Type B pancreatic cell (in vitro differentiated cells): ENCODE measurements at places on chromosomes 7 and 10. TPM values are rescaled to one million over a fixed set of nuclear protein-coding genes. Genes with fewer than 3 reads are reported as not detected.
A peak's percentile ranks its signal among the peaks of the same experiment; 100 is the strongest.

DNA sequence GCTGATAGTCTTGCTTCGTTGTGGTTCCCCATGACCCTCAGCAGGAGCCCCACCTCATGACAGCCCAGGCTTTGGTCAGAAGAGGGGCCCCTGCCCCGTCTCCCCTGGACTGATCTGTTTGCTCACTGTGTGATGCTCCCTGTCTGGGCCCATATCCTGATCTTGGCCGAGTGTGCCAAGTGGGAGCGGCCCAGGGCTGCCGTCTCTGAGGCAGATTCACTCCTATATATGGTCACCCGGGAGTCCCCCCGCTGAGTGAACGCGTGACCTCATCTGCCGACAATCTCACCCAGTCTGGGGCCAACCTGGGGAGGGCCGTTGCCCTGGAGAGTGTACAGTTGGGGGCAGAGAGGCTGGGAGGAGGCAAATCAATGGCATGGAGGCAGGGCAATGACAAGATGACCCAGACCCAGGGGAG lies 34.5 kb downstream of the PPIF start:
- peak; percentile 71 for DNase-seq
- H3K27ac ChIP-seq, result no peak overlapping the region
- no peaks in the 10 kb centered on the region for H3K36me3 ChIP-seq

- DNase-seq, result no peak
- peak overlapping the region; percentile 59 for H3K4me3 ChIP-seq
- peak overlapping the region; percentile 75 for H3K27ac ChIP-seq
- no peaks in the 10 kb centered on the region for H3K27me3 ChIP-seq
Observed at GRCh38 chr7:134920026-134920753, 66.1 kb upstream of the AGBL3 start.

- H3K27me3 ChIP-seq, result peaks cover 20% of the 10 kb centered on the region
- peak overlapping the region; percentile 95 for H3K4me3 ChIP-seq
- no peak for DNase-seq
Observed at GRCh38 chr10:32445036-32445435, 904 bp upstream of the CCDC7 start.

- DNase-seq, result no peak
- no peak overlapping the region for H3K27ac ChIP-seq
- H3K4me3 ChIP-seq, result no peak overlapping the region
- H3K27me3 ChIP-seq, result no peaks in the 10 kb centered on the region
- no peaks in the 10 kb centered on the region for H3K36me3 ChIP-seq
- peaks cover 10% of the 10 kb centered on the region for H3K4me1 ChIP-seq
Observed at GRCh38 chr10:21300551-21300950, 224.9 kb downstream of the SKIDA1 start.

FEZF1 gene
- 0.67 TPM in 1 of 2 replicates, not detected in the other for total RNA-seq

C10orf53 gene
- total RNA-seq, result not detected in 2 replicates
